ENCODE measurements at places on chromosomes 3 and 15.
A peak's percentile ranks its signal among the peaks of the same experiment; 100 is the strongest.

GRCh38 chr3:113245761-113246161 lies 34.4 kb downstream of the BOC start:
- no peak for DNase-seq

DNA sequence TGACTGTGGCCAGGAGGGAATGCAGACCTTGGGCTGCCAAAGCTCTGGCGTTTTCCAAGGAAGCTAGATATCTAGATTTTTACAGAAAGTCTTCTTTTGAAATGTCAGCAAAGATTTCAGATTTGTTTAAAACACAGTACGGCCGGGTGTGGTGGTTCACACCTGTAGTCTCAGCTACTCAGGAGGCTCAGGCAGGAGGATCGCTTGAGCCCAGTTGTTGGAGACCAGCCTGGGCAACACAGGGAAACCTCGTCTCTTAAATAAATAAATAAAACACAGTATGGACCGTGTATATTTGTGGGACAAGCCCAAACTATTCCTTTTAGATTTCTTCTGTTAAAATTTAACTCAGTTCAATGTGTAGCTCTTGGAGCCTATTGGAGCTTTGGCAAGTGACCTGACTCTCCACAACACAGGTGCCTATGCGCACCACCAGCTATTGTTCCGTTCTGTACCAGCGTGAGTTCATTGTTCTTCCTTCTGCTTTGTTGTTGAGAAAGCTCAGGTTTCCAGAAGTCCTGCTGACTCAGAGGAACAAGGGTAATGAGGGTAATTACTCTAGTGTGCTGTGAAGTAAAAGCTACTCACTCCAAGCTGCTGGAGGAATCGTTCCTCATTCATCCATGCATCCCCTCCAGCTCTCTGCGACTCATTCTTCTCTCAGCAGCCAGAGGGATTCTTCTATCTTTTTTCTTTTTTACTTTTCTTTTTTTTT lies 73.1 kb upstream of the SLC6A6 start:
- no peak for DNase-seq

DNA sequence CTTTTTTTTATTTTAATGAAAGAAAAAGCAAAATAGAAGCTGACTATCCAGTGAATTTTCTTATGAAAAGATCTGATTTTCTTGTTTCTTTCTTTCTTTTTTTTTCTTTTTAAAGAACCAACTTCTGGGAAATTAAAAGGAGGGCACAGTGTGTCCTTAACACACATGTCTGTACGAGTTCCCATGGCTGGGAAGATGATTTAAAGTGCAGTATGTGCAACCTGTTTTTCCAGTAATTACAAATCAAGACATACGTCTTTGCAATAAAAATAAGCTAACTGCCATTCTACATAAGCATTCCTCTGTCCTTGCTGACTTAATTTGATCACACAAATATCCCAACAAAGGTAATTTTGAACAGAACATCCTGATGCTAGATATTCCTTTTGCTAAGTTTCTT lies 416.1 kb downstream of the ROBO1 start:
- no peak for DNase-seq

- DNase-seq, result no peak
Measured at GRCh38 chr3:169980055-169980454, 13.4 kb downstream of the SEC62 start.

- no peak for DNase-seq
Measured at GRCh38 chr3:104956620-104957345, 409.9 kb upstream of the ALCAM start.

GRCh38 chr3:152208439-152208838 lies 60.3 kb upstream of the MBNL1 start:
- no peak for DNase-seq

- peak; percentile 95 for DNase-seq
Measured at GRCh38 chr15:97858296-97858695, 102.2 kb upstream of the ARRDC4 start.

GRCh38 chr3:172125963-172126457 lies 86.6 kb downstream of the FNDC3B start:
- no peak for DNase-seq

GRCh38 chr3:50154840-50155490 lies at the start of gene SEMA3F:
TSS of gene SEMA3F (plus strand) at chr3:50155324. CDS start at chr3:50159623, 4,299 bp downstream.
- peak; percentile 62 for DNase-seq

GRCh38 chr15:73305331-73306211 lies 63.2 kb downstream of the HCN4 start:
- DNase-seq, result peak; percentile 91

- DNase-seq, result no peak
Measured at GRCh38 chr15:76682833-76683232, 222.3 kb downstream of the SCAPER start.

DNA sequence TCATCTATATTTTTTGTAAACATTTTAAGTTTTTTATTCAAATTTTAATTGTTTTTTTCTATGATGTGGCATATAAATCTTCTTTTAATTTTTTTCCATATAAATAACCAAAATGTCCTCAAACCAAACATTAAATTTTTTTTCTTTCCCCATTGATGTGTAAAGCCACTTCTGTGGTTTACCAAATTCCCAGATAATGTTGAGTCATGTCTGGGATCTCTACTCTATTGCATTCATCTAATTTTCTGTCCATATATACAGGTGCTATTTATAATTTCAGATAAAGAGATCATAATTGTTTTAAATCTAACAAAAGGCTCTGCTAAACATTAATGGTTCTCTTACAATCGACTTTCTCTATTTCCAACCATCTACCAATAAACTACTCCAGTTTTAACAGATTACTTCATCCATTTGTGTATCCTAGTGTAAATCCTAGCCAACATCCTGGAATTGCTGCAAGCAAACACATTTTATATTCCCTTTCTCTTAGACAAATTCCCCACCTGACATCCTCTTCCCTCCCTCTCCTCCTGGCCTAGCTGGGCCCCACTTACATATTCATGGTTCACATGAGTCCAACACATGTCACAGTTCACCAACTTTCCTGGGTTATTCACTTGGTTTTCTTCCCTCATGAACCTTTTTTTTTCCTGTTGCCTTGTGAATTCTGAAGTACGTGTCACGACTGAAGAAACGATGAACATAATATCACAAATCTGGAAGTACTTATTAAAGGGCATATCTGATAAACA lies 368.0 kb upstream of the AGTR1 start:
- no peak for DNase-seq

DNA sequence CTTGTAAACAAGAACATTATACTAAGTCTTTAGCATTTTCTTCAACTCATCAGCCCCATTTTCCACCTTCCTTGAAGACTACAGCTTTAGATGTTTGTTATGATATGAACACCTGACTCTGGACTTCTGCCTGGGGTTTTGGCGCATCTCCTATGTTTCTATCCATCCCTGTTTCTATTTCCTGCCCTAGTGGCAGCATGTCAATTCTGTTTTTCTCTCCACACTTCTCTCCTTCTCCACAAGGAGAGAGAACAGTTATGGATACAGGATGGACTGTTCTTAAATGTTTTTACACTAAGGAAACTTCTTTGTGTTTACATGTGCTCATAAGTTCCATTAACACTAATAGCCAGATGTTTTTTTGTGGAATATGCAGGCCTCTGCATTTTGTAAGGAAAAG lies 423.3 kb upstream of the IL12A start:
- DNase-seq, result no peak

DNA sequence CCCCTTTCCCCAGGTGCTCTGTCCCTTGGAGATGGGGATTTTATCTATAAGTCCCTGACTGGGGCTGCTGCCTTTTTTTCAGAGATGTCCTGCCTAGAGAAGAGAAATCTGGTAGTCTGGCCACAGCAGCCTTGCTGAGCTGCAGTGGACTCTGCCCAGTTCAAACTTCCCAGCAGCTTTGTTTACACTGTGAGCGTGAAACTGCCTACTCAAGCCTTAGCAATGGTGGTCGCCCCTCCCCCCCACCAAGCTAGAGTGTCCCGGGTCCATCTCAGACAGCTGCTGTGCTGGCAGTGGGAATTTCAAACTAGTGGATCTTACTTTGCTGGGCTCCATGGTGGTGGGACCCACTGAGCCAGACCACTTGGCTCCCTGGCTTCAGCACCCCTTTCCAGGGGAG lies 38.9 kb downstream of the TMEM266 start:
- DNase-seq, result no peak

- DNase-seq, result no peak
Measured at GRCh38 chr3:119620899-119621298, 23.2 kb downstream of the PLA1A start.

DNA sequence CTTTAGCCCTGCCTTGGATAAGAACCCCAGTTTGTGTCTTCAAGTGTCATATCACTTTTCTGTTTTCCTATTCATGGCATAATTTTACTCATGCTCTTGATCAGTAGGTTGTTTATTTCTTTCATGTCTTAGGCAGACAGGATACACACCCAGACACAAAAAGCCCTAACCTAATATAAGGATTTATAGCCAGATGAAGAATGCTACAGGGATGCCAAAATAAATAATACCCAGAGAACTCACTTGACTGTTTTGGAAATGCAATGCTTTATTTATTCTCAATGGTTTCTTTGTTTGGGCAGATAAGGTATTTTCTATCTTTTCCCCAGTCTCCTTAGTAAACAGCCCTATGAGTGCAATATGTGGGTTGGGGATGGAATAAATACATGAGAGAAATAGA lies 424.0 kb upstream of the PDZRN3 start:
- DNase-seq, result no peak

DNA sequence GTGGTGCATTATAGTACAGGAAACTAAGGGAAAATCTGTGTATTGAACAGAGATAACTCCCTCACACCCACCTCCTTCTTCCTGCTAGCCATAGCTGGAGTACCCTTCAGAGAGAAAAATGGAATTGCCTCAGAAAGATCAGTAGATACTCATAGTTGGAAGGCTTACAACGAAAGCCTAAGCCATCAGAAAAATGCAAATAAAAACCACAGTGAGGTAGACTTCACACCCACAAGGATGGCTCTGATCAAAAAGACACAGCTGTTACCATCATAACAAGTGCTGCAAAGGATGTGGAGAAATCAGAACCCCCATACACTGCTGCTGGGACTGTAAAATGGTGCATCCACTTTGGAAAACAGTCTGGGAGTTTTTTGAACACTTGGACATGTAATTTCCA lies 7.4 kb upstream of the DLG1 start:
- no peak for DNase-seq

DNA sequence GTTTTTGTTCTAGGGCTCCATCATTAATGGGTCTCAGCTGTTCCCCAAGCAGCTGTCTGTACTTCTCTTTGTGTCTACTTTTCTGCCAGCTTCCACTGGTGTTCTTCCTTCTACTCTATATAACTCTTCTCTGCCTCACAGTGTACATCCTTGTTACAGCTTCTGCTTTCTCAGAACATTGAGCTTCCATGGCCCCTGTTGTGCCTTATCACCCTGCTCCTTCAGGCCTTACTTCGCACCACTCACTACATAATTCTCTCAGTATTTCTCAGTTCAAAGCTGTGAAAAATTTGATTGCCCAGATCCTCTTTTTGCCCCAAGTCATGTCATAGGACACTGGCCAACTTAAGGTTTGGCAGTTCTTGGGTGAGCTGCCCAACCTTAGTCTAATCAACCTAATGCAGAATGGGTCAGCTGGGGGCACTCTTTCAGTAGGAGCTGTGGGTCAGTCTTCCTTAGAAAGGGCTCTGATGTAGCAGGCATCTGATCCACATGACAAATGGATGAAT lies 28.9 kb downstream of the CSTA start:
- no peak for DNase-seq

- DNase-seq, result peak; percentile 87
Measured at GRCh38 chr3:185401319-185401955, 38.5 kb downstream of the MAP3K13 start.

DNA sequence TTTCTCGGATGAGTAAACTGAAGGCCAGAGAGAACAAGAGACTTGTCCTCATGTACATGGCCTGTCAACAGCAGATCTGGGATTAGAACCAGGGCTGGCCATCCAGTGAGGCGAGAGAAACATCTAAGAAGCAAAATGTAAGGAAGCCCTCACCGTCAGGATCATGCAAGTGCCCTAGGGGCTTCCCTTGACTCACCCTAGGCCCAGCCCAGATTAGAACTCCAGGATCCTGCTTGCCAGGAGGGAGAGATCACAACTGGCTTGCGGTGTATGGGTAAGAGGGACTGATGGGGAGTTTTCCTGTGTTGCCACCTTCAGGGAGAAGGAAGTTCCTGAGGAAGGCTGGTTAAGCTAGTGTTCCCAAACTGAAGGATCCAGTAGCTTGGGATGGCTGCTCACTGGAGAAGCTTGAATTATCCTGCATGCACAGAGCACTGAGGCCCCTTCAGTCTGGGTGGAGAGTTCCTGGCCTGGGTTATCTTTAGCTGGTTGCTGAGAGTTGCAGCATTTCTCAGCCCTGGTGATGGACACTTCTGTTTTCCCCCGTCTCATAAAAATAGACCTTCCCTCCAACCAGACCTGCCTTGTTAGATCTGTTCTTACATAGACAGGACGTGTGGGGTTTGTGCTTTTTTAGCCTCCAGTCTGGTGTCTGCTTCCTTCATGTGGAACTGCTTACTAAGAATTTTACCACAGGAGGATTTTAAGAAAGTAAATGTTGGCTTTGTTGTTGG lies 28.2 kb upstream of the XIRP1 start:
- no peak for DNase-seq

DNA sequence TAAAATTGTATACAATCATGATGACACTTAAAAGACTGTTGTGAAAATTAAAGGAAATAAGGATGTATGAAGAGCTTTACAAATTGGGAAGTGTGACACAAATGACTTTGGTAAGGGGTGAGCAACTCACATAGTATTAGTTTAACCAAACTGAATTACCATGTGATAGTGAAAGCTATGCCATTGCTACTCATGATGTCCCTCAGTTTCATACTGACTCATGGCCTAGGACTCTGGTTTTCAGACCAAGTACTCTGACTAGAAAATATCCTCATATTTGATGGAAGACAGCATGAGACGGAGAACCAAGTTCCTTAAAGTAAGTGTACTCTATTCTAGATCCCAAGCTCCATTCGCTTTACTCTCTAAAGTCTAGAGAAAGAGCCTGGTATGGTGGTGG lies 203.2 kb upstream of the ICE2 start:
- no peak for DNase-seq

GRCh38 chr15:62051166-62051565 lies 9.1 kb downstream of the VPS13C start:
- no peak for DNase-seq

- DNase-seq, result no peak
Measured at GRCh38 chr3:104437891-104438290, 928.8 kb upstream of the ALCAM start.

DNA sequence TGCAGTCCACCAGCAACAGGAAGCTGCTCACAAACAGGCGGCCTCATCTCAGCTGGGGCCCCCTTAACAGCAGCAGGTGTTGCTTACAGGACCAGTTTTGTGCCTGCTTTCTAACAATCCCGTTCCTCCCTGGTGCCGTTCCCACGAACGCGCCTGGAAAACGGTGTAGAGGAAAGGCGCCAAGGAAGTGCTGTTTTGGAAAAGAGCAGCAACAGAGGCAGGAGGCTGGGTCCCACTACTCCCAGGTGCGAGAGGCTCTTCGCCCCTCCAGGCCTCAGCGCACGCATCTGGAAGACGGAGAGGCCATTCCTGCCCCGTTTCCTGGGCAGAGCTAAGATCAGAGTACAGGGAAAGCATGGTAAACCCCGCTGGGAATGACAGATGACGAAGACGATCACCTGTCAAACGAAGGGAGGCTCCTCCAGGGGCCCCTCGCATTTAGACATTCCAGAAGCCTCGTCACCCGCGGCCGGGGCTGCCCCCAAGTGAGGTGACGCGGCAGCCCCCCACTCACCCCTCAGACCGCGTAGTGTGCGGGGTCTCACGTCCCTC lies 603 bp downstream of the SCAPER start:
- peak; percentile 74 for DNase-seq
